ENCODE measurements at places on chromosomes 16 and 17. TPM values are rescaled to one million over a fixed set of nuclear protein-coding genes. Genes with fewer than 3 reads are reported as not detected.

DNA sequence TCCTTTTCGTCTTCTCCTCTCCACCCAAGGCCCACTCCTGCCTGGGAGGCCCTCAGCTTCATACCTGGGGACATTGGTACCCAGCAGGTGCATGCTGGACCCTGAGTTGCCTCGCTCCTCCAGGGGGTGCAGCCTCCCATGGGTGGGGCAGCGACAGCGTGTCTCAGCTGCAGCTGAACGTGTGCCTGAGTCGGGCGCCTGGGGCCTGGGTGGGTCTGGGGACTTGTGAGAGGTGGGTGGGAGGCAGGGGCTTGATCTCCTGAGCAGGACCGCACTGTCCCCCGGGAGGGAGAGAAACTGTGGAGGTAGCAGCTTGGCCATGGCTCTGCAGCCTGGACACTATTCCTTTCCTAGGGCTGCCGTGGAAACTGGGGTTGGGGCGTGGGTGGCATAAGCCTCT, 24.8 kb upstream of the ENGASE start:
- no peak for DNase-seq

DNA sequence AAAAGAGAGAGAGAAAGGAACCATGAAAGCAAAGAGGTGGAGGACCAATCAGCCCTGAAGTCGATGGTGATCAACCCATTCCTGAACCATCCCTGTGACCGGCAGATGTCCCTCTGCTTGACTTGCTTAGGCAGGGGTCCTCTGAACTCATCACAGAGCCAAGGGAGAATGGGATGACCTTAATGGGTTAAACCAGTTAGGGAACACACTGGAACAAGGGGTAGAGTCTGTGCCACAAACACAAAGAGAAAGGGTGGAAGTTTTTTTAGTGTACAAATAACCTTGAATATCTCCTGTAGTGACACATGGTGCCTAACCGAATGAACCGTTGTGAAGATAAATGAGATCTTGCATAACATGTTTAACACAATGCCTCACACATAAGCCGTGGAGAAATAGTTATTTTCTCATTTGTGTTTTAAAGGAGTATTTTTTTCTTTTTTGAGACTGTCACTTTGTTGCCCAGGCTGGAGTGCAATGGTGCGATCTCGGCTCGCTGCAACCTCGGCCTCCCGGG, 11.2 kb downstream of the NAA60 start:
- DNase-seq = no peak

- DNase-seq = no peak
These were observed 1.5 kb upstream of the OSGIN1 start for GRCh38 chr16:83951544-83951943.

GRCh38 chr16:66511602-66512271, 38.2 kb downstream of the TK2 start:
- DNase-seq = no peak

DNA sequence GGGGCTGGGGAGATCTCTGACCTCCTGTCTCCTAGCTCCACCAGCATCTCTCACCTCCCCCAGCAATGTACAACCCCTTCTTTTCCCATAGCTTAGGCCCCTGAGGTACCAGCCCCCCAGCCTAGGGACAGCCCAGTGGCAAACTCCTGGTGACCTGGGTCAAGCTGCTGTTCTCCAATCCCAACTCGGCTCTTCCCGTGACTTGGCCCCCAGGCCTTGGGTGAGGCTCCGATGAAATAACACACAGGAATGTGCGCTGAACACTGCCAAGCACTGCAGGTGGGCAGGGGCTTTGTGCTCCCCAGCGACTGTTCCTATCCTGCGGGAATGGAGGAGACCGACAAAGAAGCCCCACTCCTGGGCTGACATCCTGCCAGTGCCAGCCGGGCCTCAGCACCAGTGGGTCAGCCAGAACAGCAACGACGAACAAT, 63.7 kb upstream of the AMZ2 start:
- DNase-seq = no peak

- DNase-seq = no peak
These were observed 11.9 kb upstream of the CD300E start for GRCh38 chr17:74635418-74635817.

DNA sequence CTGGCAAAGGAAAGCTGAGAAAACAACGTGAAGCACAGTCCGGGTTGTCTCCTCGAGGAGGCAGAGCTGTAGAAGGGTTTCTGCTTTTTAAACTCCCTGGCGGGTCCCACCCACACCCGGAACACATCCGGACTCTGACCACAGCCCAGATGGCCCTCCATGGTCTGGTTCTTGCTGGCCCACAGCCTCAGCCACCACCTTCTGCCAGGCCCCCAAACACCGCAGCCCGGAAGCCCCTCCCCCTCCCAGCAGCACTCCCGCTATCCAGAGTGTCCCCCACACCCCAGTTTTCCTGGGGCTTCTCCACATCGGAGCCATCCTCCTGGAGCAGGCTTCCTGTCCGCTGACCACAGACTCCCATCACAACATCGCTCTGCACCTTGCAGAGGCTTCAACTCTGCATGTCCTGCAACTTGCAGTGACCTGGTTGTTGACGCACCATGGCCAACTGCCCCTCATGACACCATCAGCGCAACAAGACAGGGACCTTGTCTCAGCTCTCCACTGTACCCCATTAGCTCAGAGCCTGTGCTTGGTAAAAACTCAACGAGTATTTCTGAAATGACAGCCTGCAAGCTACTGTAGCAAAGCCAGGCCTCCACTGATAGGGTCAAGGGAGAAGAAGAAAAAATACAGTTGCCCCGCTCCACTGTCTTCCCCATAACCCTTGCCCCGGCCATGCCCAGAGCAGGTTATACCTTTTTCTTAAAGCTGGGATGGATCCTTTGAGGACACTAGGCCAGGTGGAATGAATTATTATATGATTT, 129.8 kb downstream of the C16orf78 start:
- DNase-seq = peak; percentile 30

- no peak for DNase-seq
These were observed 3.3 kb downstream of the PGS1 start for GRCh38 chr17:78381601-78382232.

DNA sequence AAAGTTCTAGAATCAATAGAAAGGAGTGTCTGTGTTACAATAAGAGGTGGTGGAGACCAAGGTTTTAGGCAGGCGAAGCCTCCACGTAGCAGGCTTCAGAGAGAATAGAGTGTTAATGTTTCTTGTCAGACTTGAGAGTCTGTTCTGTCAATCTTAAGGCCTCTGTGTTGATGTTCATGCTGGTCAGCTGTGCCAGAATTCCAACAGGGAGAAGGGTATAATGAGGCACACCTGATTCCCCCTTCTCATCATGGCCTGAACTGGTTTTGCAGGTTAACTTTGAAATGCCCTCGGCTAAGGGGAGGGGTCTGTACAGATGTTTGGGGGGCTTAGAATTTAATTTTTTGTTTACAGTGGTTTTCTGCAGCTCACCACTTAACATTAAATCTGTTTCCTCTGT, 46.0 kb downstream of the RNF112 start:
- no peak for DNase-seq

DNA sequence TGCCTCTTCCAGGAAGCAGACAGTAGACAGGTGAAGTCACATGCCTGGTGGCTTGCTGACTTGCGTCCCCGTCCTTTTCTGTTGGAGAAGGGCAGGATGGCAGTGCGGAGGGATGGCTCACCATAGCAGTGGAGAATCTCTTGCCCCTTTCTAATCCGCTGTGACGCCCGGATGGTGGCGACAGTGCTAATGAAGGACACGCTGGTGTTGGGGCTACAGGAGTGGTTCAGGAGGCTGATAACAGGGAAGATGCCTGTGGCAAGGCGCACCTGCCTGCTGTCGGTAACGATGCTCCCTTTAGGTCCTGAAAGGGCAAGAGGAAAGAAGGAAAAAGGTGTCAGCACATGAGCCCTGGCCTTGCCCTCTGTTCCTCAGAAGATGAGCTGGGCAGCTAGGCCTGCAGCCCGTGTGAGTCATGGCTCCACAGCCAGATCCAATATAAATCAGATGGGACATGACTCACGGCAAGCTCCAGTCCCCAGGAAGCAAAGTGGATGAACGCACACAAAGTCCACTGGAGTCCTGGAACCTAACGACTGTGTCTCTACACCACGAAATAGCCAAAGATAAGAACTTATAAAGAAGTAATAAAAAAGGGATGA, 25.5 kb downstream of the SERPINF1 start:
- DNase-seq = peak; percentile 78

DNA sequence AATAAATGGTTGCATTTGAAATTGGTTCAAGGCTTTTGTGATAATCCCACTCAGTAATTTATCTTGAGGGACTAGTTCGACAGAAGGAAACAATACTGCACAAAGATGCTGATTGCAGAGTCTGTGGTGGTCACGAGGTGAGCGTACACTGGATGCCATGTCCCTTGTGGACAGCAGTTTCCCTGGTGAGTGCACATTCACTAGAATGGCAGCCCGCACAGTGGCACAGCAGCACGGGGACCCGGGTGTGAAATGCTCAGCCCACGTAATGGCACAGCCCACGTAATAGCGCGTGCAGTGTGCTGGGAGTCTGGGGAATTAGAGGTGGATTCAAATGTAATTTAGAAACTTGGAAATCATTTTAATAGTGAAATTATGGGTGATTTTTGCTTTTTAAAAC, 154.0 kb downstream of the LGALS9B start:
- DNase-seq = no peak

GRCh38 chr16:10239640-10240039, 57.4 kb upstream of the GRIN2A start:
- no peak for DNase-seq

- DNase-seq = no peak
These were observed 303.6 kb downstream of the UTP18 start for GRCh38 chr17:51563961-51564360.

- peak; percentile 44 for DNase-seq
These were observed 1.1 kb upstream of the FASN start for GRCh38 chr17:82098939-82099763.

- DNase-seq = no peak
These were observed 46.6 kb upstream of the KCNJ16 start for GRCh38 chr17:70028397-70028796.

DNA sequence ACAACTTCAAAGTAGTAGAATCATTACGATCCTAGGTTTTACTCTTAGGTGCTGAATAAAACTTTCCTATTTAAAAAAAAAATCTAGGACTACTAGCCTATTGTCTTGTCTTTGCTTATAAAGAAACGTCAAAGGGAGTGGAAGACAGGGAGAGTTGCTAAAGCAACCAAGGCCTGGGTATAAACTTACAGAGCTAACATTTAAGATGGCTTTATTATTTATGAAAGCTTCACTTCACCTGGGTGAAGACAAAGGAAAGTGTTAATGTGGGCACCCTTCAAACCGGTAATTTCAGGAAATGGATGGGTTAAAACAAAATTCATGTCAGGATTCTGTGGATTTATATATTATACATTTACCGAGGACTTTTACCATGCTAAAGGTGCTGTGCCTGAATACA, 2.5 kb downstream of the DUSP14 start:
- DNase-seq = no peak

GRCh38 chr17:12085076-12085949, 64.6 kb downstream of the MAP2K4 start:
- DNase-seq = no peak

DNA sequence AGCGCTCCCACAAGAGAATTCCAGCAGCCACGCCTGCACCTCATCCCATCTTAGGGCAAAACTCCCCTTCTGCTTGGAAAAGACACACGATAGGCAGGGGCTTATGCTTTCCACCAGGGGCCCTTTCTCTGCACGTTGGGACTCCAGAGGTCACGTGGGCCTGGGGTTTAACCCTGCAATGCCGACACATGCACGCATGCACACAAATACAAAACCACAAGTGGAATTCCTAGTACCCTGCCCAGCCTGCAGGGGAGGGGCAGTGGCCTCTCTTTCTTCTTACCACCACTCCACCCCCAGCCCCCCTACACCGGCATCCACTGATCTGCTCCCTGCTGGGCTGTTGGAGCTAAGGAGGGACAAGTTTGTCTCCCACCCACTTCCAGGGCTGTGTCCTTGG, 16.8 kb upstream of the CCDC182 start:
- no peak for DNase-seq

DNA sequence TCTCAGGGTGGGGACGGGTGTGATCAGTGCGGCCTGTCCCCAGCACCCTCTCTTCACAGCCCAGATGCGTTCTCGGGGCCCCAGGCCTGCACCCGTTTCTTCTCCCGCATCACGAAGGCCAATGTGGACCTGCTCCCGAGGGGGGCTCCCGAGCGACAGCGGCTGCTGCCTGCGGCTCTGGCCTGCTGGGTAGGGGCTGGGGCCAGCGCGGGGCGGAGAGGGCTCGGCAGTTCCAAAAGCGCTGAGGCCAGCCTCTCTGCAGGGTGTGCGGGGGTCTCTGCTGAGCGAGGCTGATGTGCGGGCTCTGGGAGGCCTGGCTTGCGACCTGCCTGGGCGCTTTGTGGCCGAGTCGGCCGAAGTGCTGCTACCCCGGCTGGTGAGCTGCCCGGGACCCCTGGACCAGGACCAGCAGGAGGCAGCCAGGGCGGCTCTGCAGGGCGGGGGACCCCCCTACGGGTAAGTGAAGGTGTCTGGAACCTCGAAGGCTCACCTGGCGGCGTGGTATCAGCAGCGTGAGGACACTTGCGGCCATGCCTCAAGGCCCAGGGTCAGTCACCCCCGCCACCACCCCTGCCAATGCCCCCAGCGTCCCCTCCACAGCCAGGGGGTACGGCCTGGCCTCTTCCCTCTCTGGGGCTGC, 4.4 kb downstream of the MSLN start:
- no peak for DNase-seq

The C1QTNF8 gene
- not detected for total RNA-seq

The C1QL1 gene
- total RNA-seq = 0.55 TPM

The SLC16A5 gene
- total RNA-seq = 94.6 TPM

The TNP2 gene
- total RNA-seq = not detected

The P3H4 gene
- 21.9 TPM for total RNA-seq

The KRT31 gene
- not detected for total RNA-seq

The ALDH3A1 gene
- 1.2 TPM for total RNA-seq

The TBKBP1 gene
- total RNA-seq = 3.5 TPM

The NDE1 gene
- total RNA-seq = 43.0 TPM

The C16orf46 gene
- total RNA-seq = 0.32 TPM

The ZNF232 gene
- 69.6 TPM for total RNA-seq

The SLC16A6 gene
- total RNA-seq = not detected

The LRRC37A gene
- total RNA-seq = 2.0 TPM

The ITGAL gene
- 1.8 TPM for total RNA-seq

The GAS2L2 gene
- total RNA-seq = not detected

The C16orf87 gene
- 10.6 TPM for total RNA-seq
